ENCODE measurements at places on chromosomes 2 and 18.

DNA sequence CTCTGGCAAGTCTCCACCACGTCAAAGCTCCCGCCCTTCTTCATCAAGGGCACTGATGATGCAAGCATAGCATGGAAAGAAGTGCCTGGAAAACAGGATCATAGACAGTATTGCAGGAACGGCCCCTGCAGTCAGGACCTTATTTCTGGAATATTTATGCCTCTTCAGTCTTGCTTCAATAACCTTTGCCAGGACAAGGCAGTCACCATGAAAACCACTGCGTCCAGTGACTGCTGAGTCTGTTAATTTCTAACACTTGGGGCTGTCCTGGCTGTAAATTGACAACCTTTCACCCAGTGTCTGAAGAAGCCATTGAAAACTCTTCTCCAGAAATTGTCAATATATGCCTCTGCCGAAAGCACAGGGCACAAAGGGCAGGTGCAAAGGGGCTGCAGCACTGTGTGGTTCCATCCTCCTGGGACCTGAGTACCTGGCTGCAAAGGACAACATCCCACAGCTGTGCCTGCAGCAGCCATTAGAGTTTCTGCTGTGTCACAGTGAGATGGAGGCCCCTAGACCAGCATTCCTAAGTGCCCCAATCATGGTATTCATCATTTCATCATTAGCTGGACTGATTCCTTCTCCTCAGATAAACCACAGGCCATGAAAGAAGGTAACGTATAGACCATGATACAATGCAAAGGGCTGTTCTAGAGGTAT, 819.6 kb downstream of the RNF144A start:
- no peak for DNase-seq

GRCh38 chr2:191738667-191739066, 60.7 kb downstream of the NABP1 start:
- DNase-seq, result no peak

- DNase-seq, result no peak
These were observed 98.6 kb downstream of the BCL2L11 start for GRCh38 chr2:111219285-111219684.

DNA sequence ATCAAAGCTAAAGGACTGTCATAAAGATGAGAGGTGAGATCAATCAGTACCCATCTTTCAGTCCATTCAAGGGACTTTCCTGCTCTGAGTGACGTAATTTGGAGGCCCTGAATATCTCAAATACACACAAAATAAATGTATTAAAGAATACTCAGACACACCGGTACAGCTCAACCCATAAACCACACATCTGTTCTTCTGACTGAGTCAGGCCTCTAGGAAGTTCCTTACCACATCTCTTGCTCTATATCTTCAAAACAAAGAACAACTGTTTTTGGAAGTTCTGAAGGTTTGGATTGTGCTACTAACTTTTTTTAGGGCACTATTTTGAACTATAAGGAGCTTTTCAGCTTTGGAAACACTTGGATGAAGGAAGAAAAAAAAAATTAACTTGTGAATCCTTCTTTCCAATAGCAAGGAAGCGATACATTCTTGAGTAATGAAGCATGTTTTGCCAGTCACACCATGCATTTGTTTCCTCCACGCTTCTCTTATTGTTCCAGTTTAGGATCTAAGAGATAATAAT, 866.5 kb upstream of the VRK2 start:
- DNase-seq, result no peak

- peak; percentile 34 for DNase-seq
These were observed 5.7 kb upstream of the WIPF1 start for GRCh38 chr2:174603280-174603679.

GRCh38 chr2:239358062-239358754, 42.6 kb downstream of the HDAC4 start:
- no peak for DNase-seq

DNA sequence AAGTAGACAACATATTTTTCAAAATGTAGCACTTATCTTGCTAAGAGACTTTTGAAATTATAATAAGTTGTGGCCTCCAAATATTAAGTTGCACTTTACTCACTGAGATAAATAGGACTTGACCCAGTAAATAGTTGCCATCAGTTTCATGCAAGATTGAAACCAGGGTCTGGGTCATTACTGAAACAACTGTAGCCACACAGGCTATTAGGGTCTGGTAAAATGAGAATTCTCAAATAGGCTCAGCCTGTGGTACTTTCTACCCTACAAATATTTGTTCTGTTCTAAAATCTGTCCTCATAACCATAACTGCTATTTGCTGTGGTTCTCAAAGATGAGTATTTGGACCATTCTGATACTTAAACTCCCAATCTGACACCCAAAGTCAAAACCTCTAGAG, 115.4 kb upstream of the STK17B start:
- DNase-seq, result no peak
